Right cardiac atrium (tissue), 5 donors: ENCODE measurements at places on chromosomes 7 and 10. TPM values are rescaled to one million over a fixed set of nuclear protein-coding genes. Genes with fewer than 3 reads are reported as not detected.

DNA sequence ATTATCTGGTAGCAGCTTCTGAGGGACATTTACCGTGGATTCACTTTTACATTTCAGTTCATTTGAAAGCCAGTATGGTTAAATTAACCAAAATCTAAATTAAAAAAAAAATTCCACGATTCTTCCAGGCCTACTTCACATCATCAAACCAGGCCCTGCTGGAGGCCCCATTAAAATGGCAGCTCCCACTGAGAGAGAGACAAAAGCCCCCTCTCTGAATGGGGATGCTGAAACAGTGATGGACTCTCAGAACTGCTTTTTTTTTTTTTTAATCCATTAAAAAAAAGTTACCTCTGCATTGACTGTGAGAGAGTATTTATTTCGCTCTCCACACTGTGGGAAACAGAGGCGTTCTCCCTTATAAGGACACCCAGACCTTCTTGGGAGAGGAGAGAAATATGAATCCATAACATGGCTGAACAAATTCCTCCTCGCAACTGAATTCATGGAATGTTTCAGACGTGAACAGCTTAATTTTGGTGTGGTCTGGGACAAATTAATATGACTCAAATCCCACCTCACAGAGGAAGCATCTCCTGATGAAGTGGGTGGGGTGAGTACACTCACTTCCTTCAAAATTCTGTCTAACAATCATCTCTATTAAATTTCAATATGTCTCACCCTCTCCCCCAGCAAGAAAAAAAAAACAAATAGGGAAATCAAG, 73.5 kb downstream of the SAMD9 start:
- no peak for DNase-seq

DNA sequence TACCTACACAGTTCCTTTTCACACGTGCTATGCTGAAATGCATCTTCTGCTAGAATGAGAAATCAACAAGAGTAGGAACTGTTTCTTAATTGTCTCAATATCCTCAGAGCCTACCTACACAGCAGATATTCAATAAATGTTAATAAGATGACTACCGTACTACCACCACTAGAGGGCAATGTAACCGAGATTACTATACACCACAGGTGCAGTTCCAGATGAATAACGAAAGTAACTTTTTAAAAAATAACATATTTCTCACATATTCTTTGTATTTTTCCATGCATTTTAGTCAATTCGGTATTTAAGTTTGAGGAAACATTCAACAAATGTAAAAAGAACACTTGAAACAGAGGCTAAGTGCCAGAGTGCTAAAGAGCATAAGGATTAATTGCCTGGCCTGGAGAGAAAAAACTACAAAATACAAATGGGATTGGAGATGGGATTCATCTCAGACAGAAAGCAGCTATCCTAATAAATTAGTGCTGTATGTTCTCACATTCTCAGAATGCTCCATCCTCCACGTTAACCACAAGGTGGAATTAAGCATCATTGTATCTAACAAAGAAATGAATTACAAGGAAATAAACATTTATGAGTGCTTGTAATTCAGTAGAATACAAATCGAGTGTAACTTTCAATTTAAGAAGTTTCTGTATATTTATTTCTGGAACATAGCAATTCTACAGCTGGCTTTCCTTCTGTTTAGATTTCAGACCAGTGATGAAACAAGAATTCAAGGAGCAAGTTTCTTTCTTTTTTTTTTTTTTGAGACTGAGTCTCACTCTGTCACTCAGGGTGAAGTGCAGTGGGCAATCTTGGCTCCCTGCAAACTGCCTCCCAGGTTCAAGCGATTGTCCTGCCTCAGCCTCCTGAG, 20.3 kb upstream of the HECTD2 start:
- DNase-seq: no peak

GRCh38 chr7:98202367-98203195, 8.7 kb upstream of the BHLHA15 start:
- no peak for DNase-seq

GRCh38 chr10:63337455-63338251, 128.1 kb downstream of the JMJD1C start:
- DNase-seq: no peak

GRCh38 chr7:129213828-129214227, 11.0 kb upstream of the AHCYL2 start:
- DNase-seq: no peak

- DNase-seq: no peak
Observed at GRCh38 chr10:8055420-8056349, 1.2 kb downstream of the GATA3 start.

- no peak for DNase-seq
Observed at GRCh38 chr7:13021566-13022300, 334.3 kb downstream of the ARL4A start.

DNA sequence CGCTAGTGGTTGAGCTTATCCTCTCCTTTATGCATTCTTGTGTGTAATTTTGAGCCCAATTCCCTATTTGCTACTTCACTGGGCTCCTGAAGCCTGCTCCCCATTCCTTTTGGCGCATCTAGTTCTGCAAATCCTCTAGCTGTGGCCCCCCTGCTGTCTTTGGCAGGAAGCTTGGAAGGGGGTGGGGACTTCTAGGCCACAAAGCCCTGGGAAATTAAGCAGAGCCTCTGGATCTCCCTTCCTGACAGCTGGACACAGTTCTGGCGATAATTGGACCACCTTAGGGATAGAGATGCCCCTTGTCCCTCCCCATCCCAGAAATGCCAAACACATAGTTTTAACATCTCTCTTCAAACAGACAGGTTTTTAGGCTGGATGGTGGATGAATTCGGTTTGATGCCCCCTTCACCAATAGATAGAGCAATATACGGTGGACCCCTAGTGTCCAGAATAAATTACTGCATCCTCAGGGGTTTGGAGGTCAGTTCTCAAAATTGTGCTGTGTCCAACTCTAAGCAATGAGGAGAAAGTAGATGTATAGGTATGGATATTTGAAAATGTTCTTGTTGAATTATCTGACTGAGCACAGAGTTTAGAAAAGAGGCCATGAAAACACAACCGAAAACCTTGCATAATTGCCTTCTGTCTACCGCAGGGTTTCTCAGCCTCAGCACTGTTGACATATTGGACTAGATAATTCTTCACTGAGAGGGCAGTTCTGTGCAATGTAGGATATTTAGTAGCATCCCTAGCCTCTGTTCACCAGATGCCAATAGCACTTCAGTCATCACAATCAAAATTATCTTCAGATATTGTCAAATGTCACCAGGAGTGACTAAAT, 75.5 kb downstream of the PAPSS2 start:
- peak; percentile 67 for DNase-seq

DNA sequence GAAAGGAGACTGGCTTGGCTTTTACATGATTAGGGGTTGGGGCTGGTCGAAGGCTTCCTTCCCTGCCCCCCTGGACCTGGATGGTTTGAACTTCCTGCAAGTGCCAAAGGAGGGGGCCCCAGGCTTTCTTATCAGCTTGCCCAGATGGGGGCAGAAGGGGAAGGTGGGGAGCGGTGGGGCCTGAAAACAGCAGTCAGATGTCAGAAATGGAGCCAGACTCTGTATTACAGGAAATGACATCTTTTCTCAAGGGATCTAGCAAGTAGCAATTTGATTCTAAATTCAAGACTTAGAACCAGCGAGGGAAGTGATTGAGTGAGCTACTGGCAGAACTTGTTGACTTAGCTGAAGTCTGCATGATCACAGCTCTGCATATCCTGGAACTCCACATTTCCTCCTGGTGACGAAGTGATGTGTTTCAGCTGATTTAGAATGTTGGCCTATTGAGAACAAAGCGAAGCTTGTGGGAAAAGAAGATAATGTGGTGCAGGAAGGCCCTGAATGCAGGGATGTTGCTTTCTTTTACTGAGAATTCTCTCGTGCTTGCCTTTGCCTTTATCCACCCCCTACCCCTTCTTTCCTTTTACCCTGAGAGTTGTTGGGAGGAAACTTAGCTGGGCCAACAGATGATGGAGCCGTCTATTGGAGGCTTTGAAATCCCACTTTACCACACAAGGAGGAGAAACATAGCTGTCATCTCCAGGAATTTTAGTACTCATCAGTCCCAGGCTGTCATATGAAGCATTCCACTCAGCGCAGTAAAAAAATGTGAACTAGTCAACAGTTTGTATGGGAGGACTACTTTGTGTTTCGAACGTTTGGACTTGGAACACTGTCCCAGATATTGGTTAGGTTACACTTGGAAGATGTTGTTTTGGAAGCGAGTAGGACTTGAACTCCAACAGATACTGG, 43.2 kb downstream of the CCNY start:
- peak; percentile 78 for DNase-seq

- DNase-seq: no peak
Observed at GRCh38 chr7:3497796-3498195, 196.7 kb downstream of the SDK1 start.

- no peak for DNase-seq
Observed at GRCh38 chr7:120400806-120401455, 128.0 kb downstream of the KCND2 start.

DNA sequence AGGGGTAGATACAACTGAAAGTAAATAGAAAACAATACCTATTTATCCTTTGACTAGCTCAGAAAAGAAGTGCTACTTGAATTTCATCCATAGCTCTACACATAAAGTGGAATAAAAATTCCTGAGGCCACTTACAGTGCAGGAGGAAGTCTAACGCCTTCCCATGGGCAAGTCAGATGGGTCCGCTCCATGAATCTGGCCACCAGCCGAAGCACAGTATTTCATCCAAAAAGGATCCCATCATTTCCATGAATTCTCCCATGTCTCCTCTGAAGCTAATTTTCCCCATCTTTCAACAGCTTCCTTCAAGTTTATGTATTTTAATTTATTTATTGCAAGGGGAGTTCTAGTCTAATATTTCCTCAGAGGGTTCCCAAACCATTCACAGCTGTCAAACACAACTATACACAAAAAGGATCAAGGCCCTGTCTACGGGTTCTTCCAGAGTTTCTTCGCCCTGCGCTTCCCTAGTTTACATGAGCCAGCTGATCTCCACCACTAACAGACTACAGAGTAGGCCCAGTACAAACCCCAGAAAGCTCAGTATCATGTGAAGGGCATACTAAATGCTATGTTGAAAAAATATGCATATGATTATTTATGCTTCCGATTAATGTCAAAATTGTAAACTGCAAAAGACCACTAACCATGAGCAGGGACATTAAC, 184.7 kb downstream of the DOCK4 start:
- DNase-seq: no peak

- DNase-seq: no peak
Observed at GRCh38 chr10:75648351-75648750, 216.9 kb downstream of the LRMDA start.

DNA sequence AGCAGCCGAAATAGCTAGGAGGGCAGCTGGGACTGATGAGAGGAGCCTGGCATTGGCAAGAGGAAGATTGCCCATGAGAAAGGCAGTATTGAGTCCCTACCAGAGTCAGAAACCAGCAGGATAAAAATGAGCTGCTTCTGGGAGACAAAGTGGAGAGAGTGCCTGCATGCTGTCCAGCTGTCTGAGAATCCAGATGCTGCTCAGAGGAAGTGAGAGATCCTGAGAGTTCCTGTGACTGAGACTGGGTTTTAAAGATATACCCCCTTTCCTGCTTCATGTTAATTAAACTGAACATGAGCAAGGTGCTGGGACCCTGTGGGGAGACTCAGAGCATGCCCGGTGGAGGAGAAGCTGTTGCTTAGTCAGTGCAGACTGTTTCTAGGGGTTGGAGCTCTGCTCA, 107.5 kb downstream of the KIF20B start:
- no peak for DNase-seq

DNA sequence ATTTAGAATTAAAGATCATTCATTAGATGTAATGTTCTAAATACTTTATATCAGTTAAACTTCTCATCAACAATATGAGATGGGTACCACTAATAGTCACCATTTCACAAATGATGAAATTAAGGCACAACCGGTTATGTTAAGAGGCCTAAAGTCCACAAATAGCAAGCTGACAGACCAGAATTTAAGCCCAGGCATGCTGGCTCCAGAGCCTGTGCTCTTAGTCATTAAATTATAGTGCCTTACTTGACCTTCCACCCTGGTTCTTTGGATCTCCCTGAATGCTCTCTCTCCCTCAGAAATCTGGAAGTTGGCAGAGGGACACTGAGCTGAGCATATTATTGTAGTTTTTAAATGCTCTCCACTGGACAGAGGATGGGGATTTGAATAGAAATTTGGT, 3.6 kb downstream of the LIPN start:
- DNase-seq: no peak

DNA sequence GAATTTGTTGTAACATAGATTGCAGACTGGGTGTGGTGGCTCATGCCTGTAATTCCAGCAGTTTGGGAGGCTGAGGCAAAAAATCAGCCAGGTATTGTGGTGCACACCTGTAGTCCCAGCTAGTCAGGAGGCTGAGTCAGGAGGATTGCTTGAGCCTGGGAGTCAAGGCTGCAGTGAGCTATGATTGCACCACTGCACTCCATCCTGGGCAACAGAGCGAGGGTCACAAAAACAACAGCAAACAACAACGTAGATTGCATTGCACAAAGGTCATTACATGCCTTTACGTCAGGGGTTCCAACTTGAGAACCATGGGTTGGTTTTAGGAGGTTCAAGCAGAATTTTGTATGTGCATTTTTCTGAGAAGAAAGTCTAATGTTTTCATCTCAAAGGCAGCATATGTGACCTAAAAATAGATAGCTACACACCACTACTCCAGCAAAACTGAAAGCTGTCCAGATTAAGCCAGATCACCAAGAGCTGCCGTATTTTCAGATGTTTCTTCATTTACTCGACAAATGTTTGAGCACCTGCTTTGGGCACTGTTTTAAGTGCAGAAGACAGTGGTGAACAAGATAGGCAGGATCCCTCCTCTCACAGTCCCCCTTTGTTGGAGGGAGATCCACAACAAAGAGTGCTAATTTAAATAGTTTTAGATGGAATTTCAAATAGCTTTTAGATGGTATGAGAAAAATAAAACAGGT, 28.3 kb upstream of the CYP26C1 start:
- no peak for DNase-seq

DNA sequence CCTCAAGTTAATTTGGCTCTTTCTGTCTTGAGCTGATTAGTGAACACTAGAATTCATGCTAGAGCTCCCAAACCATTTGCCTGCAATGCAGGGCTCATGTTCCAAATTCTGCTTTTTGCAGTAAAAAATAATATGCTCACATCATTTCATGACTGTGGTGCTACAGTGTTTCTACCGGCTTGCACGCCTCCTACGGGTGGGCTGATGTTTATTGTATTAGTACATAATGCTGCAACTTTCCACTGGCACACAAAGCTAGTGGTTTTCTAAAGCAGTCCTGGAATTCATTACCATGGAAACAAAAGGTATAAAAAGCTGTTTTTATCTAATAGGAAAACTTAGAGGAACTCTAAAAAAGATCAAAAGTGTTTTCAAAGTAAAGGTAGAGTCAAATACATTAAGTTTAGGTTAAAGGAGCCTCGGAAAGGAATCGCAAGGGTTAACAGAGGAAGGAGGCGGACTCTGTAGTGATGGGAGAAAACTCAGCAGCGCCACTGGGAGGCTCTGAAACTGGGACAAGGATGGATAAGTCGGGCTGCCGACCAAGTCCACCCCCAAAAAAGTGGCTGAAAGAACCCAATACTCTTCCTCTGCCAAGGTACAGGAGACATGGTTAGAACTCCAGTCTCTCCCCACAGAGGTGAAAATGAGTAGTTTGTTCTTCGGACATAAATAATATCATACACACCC, 25.9 kb downstream of the GRM8 start:
- no peak for DNase-seq

GPR15LG gene
- total RNA-seq: not detected

GPR85 gene
- 4.0 TPM for total RNA-seq
